ENCODE measurements at places on chromosomes 13 and 19. TPM values are rescaled to one million over a fixed set of nuclear protein-coding genes. Genes with fewer than 3 reads are reported as not detected.

Gene ACP7
- total RNA-seq: 0.09 TPM

Gene LINGO3
- total RNA-seq: under 0.01 TPM

Gene UBL3
- total RNA-seq: 8.4 TPM

Gene SMIM24
- total RNA-seq: not detected

Gene VSTM2B
- total RNA-seq: not detected

Data from smooth muscle cell of bladder (primary cell).